Muscle of leg (tissue), 16 donors: ENCODE measurements at places on chromosomes 2 and 18. TPM values are rescaled to one million over a fixed set of nuclear protein-coding genes. Genes with fewer than 3 reads are reported as not detected.

DNA sequence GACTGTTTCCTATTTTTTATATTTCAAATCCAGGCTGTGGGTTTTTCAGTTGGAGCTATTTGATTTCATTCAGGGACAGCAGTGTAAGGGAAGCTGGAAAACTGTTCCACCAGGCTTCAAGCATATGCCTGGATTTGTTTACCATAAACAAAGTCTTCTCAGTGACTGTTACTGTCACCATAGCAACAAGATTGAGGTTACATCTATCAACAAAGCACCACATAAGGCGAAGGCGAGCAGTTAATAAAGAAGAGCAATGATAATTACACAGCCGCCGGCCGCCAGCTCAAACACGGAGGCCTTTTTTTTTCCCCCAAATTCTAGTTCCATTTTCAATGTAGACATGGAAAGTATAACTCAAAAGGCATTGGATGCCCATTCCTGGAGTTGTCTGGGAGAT, 553.7 kb upstream of the SYT4 start:
- H3K4me1 ChIP-seq: peaks cover 11% of the 10 kb centered on the region
- DNase-seq: peak; percentile 88
- no peak overlapping the region for H3K4me3 ChIP-seq
- H3K36me3 ChIP-seq: no peaks in the 10 kb centered on the region
- H3K27ac ChIP-seq: peak overlapping the region; percentile 87
- H3K27me3 ChIP-seq: no peaks in the 10 kb centered on the region

DNA sequence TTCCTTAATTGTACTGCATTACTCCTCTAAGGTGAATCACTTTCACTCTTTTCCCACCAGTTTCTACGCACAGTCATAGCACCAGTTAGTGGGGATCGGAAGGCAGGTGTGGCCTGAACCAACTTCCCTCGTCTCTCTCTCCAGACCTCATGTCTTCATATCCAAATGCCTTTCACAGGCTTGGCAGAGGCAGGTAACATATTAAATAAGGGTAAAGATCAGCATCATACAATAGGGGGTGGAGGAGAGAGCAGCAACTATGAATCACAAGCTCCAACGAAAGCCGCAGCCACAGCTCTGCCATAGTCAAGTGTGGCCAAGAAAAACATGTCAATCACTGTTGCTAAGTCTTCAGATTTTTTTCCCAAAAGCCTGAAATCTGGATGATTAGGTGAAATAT, 40.3 kb downstream of the AP1S3 start:
- DNase-seq: no peak
- no peak overlapping the region for H3K27ac ChIP-seq
- no peaks in the 10 kb centered on the region for H3K4me1 ChIP-seq
- no peak overlapping the region for H3K4me3 ChIP-seq

DNA sequence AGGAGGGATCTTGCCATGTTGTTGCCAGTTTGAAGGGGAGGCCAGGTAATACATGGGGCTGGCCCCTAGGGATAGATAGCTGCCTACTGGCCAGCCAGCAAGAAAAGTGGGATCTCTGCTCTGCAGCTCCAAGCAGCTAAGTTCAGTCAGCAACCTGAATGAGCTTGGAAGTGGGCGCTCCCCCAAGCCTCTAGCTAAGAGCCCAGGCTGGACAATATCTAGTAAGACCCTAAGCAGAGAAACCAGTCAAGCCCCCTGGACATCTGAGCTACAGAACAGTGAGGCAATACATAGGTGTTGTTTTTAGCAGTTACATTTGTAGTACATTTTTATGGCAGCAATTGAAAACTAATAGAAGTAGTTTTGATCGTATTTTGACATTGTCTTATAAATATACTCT, 409.8 kb upstream of the SMIM21 start:
- no peak overlapping the region for H3K4me3 ChIP-seq
- no peak overlapping the region for H3K27ac ChIP-seq
- H3K4me1 ChIP-seq: no peaks in the 10 kb centered on the region

DNA sequence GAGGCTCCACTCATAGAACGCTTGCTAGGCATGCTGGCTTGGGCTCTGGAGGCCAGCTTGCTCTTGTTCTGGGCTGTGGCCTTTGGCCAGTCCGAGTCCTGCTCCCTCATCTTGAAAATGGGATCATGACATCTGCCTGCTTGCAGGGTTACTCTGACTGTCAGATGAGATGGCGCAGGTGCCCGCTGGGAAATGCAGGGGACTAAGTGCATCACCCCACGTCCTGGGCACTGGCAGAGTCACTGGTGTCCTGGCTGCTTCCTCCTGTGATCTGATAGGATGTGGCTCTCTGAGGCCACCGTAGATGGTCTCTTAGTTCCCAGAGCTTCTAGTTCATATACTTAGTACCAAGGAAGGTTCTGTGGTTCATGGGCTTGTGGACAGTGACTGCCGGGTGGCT, 18.5 kb downstream of the LDLRAD4 start:
- H3K27me3 ChIP-seq: peaks cover 3% of the 10 kb centered on the region
- H3K36me3 ChIP-seq: no peaks in the 10 kb centered on the region
- no peak overlapping the region for H3K4me3 ChIP-seq
- H3K4me1 ChIP-seq: peaks cover 35% of the 10 kb centered on the region
- no peak for DNase-seq

DNA sequence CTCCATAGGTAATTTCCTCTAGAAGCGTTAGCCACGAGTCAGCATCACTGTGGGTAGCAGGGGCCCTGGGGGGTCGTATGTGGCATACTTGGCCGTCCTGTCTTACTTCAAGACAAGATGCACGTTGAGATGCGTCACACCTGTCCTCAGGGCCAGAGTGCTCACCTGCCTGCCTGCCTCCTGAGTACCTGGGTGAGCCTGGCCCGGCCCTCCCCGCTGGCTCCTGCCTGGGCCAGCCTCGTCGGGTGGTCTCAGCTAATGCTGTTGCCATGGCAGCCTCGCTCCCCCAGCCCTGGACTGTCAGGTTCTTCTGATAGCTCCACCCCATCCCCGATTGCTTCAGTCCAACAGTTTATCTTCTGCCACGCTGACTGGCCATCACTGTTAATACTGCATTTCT, 232.4 kb downstream of the GBX2 start:
- no peak for DNase-seq
- no peak overlapping the region for H3K27ac ChIP-seq
- H3K4me1 ChIP-seq: peaks cover 7% of the 10 kb centered on the region
- H3K27me3 ChIP-seq: no peaks in the 10 kb centered on the region
- H3K36me3 ChIP-seq: peaks cover 42% of the 10 kb centered on the region
- H3K4me3 ChIP-seq: no peak overlapping the region

STPG4 gene
- total RNA-seq: 0.22 TPM

DNA sequence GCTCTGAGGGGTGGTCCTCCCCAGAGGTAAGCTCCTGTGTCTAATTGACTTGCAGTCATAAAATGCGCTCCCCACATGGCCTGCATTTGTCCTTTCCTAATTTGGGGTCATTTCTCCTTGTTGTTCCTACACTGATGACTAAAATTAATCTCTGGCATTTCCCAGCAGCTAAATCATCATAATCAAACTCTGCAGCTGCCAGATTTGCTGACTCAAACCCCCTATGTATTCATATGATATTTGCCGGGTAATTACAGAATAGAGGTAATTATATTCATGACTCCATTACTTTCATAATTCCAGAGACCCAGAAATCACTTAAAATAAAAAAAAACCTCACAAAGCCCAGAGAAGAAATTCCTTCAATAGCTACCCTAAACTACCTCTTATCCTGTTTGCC, 331.4 kb upstream of the KLHL29 start:
- no peak overlapping the region for H3K4me3 ChIP-seq
- no peaks in the 10 kb centered on the region for H3K36me3 ChIP-seq
- no peak overlapping the region for H3K27ac ChIP-seq
- peaks cover 5% of the 10 kb centered on the region for H3K4me1 ChIP-seq
- no peaks in the 10 kb centered on the region for H3K27me3 ChIP-seq

DNA sequence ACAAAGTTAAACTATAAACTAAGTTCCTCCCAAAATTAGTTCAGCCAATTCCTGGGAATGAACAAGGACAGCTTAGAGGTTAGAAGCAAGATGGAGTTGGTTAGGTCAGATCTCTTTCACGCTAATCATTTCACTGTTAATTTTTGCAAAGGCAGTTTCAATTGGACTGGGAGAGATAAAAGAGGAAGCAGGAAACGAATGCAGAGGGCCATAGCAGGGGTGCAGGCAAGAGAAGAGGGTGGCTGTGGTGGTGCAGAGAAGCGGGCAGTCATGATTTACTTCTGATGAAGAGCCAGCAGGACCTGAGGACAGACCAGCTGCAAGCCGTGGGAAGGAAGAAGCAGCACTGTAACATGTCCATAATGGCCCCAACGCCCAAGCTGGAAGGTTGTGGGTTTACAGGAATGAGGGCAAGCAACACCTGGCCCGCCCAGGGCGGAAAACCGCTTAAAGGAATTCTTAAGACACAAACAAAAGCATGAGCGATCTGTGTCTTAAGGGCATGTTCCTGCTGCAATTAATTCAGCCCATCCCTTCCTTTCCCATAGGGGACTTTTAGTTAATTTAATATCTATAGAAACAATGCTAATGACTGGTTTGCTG, 4.1 kb upstream of the RMP24 start:
- H3K27me3 ChIP-seq: no peaks in the 10 kb centered on the region
- H3K36me3 ChIP-seq: no peaks in the 10 kb centered on the region
- H3K4me3 ChIP-seq: no peak overlapping the region
- H3K27ac ChIP-seq: no peak overlapping the region

MDH1B gene
- total RNA-seq: 0.40 TPM

GRCh38 chr2:118310681-118311429, 222.6 kb downstream of the INSIG2 start:
- DNase-seq: peak; percentile 76
- H3K4me1 ChIP-seq: peaks cover 19% of the 10 kb centered on the region
- H3K4me3 ChIP-seq: peak overlapping the region; percentile 62
- peaks cover 11% of the 10 kb centered on the region for H3K27me3 ChIP-seq
- no peaks in the 10 kb centered on the region for H3K36me3 ChIP-seq

GRCh38 chr2:41621563-41621962, 426.3 kb upstream of the PKDCC start:
- H3K36me3 ChIP-seq: no peaks in the 10 kb centered on the region
- H3K27me3 ChIP-seq: no peaks in the 10 kb centered on the region
- peak; percentile 52 for DNase-seq
- no peak overlapping the region for H3K4me3 ChIP-seq
- H3K27ac ChIP-seq: no peak overlapping the region

DNA sequence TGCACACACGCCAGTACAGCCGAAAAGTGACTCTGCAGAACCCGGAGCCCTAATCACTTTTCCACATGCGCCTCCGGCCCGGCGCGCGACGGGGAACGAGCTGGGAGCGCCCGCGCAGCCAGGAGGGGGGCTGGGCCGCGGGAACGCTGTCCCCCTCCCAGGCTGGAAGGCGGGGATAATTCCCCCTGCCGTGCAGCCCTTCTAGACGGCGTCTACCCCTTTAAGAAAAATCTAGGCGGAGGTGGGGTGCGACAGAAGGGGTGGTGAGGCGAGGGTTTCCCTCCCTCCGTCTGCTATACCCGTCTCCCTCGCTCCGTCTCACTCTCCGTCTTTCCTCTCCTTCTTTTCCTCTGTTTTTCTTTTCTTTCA, 2.4 kb downstream of the CYP26B1 start:
- H3K27ac ChIP-seq: no peak overlapping the region
- H3K27me3 ChIP-seq: peaks cover 78% of the 10 kb centered on the region
- H3K36me3 ChIP-seq: no peaks in the 10 kb centered on the region
- H3K4me3 ChIP-seq: peak overlapping the region; percentile 49
- peak; percentile 94 for DNase-seq
- H3K4me1 ChIP-seq: peaks cover 87% of the 10 kb centered on the region

C2orf42 gene
- 12.6 TPM for total RNA-seq

DNA sequence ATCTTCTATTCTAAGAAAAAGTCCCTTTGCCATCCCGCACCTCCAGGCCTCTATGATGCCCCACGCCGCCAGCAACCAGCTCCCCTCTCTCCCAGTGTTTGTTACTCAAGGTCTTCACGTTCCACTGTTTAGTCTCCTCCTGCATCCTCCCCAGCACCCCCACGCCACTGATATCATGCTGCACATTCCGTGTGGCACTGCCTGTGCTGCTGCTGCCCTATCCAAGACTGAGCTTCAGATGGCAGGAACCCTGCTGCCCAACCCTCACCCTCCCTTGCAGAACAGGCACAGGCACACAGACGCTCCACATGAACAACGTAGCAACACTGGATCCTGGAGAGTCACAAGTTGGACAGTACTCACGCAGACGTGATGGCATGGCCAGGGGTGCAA, 35.3 kb downstream of the MYO5B start:
- DNase-seq: no peak
- peaks cover 8% of the 10 kb centered on the region for H3K27me3 ChIP-seq
- no peaks in the 10 kb centered on the region for H3K36me3 ChIP-seq
- H3K4me1 ChIP-seq: no peaks in the 10 kb centered on the region

PPIL3 gene
- total RNA-seq: 42.4 TPM

DNA sequence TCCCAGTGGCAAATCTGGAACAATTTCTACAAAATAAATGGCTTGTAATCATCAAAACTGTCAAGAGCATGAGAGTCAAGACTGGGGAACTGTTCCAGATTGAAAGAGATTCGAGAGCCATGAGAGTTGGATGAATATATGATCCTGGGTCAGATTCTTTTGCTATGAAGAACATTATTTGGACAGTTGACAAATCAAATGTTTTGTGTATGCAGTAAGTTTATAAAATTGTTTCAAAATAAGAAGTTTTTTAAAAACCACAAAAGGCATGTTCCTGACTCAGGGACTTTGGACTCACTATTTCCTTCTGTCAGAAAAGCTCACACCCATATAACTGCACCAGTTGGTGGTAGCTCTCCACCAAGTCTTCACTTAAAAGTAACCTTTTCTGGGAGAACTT, 38.5 kb downstream of the ROCK2 start:
- peak; percentile 90 for DNase-seq
- no peaks in the 10 kb centered on the region for H3K4me1 ChIP-seq
- no peak overlapping the region for H3K27ac ChIP-seq
- H3K36me3 ChIP-seq: no peaks in the 10 kb centered on the region

GRCh38 chr18:40955351-40955750, 999.7 kb upstream of the PIK3C3 start:
- no peak overlapping the region for H3K4me3 ChIP-seq
- no peaks in the 10 kb centered on the region for H3K36me3 ChIP-seq
- no peak overlapping the region for H3K27ac ChIP-seq
- no peaks in the 10 kb centered on the region for H3K27me3 ChIP-seq
- H3K4me1 ChIP-seq: peaks cover 2% of the 10 kb centered on the region
- no peak for DNase-seq

DNA sequence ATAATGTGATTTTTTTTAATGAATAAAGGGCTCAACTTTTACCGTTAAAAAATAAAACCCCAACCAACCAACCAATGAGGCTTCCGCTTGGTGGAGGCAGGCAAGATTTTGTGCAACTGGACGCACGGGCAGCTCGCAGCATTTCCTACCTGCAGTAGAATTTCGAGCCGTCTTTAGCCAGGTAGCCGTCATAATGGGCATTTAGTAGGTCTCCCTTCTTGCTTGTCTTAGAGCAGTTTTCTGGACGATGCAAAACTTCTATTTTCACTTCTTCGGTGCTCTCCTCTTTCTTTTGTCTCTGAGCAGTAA, 316 bp downstream of the FKBP7 start:
- H3K27me3 ChIP-seq: no peaks in the 10 kb centered on the region
- peak overlapping the region; percentile 85 for H3K4me3 ChIP-seq
- peak overlapping the region; percentile 99 for H3K27ac ChIP-seq
- DNase-seq: no peak
- no peaks in the 10 kb centered on the region for H3K36me3 ChIP-seq

GRCh38 chr2:96881349-96882195, 11.7 kb upstream of the SEMA4C start:
- DNase-seq: no peak
- no peak overlapping the region for H3K27ac ChIP-seq
- H3K27me3 ChIP-seq: peaks cover 12% of the 10 kb centered on the region
- no peaks in the 10 kb centered on the region for H3K36me3 ChIP-seq
- H3K4me1 ChIP-seq: peaks cover 60% of the 10 kb centered on the region

- DNase-seq: peak; percentile 48
- H3K27ac ChIP-seq: no peak overlapping the region
- no peaks in the 10 kb centered on the region for H3K27me3 ChIP-seq
Observed at GRCh38 chr2:166057370-166058164, 70.3 kb downstream of the SCN1A start.
